NCI-H1105 treated with DMSO at 0.1 percent for 48 hours (cell line): ENCODE measurements at places on chromosomes 12 and 14.

- peak; percentile 59 for DNase-seq
Measured at GRCh38 chr12:24177889-24178288, 228.4 kb upstream of the SOX5 start.

DNA sequence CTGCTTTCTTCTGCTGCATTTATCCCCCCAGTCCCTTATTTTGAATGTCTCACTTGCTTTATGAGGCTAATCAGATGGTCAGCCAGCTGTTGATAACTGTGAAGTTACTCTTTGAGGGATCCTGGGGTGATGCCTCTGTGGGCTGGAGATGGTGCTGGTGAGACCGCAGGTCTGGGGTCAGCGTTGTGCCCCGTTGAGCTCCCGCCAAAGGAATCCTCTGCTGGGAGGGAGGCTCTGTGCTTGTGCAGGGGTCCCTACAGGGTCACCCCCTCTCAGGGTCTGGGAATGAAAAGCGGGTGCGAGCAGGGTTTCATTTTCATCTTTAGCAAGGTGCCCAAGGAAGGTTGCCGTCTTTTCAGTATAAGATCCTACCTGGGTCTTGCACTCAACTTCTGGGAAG, 161.2 kb upstream of the RTL1 start:
- no peak for DNase-seq

DNA sequence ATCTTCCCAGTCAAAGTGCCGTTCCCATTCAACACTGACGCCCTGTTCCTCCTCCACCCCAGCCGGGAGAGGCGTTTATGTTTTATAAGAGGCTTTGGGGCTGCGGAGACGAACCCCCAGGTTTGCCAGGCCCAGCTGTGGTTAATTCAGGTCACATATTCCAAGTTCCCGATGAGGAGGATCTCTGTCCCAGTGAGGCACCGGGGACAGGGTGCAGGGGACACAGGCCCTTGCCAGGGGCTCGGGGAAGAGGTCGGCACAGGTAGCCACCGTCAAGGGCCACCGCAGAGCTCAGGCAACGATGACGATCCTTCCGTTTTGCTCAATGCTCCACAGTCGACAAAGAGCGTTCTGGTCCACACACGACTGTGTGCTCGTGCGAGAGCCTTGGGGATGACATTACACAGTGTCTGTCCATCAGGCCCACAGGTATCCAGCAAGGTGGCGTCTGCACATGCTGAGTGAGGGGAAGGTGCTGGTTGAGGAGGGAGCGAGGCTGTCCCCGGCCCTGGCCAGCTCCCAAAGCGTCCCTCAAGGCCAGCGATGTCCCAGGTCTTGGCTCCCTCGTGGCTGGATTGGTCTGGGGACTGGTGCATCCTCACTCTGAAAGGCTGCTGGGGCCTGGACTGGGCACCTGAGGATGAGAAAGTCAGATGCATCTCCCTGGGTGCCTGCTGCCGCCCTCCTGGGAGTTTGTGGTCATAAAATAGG, 189.2 kb upstream of the C14orf180 start:
- no peak for DNase-seq

GRCh38 chr12:105676694-105677093, 346.2 kb downstream of the C12orf75 start:
- DNase-seq = no peak

DNA sequence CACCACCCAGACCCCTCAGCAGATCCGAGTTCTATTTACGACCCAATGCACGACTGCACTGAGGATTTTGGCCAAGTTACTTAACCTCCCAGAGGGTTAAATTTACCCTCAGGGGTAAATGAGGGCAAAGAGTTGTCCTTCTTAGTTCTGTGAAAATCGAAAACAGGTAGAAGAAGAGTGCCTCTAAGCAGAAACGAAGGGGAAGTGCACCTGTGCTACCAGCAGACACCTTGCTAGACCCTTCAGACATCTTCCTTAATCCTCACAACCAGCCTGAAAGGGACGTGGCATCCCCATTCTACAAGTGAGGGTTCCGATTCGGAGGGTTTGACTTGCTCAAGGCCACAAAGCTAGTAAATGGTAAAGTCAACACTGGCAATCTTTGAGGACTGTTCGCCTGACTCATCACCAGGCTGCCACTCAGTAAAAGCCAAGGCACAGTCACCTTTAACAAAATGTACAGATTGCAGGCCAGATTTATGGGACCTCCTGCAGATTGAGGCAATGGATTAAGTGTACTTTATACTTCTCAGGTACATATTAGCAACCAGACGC, 1.6 kb downstream of the GSG1 start:
- no peak for DNase-seq

DNA sequence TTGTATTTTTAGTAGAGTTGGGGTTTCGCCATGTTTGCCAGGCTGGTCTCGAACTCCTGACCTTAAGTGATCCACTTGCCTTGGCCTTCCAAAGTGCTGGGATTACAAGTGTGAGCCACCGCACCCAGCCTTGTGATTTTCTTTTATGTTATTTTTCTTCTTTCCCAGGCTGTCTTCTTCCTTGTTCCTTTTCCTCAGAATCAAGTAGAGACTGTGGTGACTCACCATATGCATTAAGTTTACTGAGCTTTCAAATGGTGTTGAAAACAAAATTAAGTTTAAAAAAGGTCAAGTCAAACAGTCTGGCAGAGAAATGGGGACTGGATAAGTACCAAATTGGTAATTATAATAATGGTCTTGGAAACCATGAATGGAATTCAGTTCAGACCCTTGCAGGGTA, 5.7 kb downstream of the ARPC3 start:
- DNase-seq = no peak

GRCh38 chr12:126163984-126164383, 1098.7 kb downstream of the AACS start:
- DNase-seq = no peak

DNA sequence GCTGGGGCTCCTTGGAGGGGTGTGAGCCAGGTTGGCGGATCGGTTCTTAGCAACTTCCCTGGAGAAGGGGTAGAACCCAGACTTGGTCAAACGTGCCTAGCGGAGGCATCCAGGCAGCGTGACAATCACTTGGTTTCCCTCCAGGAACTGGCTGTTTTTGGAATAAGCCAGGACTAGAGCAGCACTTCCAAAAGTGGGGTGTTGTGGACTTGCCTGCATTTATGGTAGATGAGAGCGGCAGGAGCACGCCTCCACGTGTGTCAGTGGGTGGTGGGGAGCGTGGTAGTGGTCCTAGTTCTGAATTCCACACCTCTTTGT, 2.8 kb downstream of the PRMT8 start:
- no peak for DNase-seq

- DNase-seq = no peak
Measured at GRCh38 chr12:45914090-45914489, 76.3 kb downstream of the SCAF11 start.

DNA sequence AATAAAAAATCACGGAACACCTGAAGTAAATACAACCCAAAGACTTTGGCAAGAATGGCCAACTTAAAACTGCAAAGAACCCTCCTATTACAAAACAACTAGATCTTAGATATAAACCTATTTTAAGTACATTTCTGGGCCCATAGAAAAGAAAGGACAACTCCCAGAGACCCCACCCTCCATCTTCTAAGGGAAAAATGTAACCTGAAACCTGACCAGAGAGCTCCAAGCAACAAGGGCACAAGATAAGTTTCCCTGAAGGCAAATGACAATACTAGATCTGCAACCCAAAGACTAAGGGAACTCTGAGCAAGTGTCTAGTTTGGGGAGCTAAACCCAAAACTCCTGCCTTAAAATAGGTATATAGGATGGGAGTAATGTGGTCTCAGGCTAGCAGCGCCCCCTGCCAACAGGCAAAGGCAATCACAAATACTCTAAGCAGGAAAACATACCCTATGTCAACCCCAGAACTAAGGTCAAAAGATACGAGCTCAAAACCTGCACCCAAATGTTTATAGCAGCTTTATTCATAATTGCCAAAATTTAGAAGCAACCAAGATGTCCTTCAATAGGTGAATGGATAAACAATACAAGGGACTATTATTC, 218.9 kb downstream of the ITPR2 start:
- DNase-seq = no peak

GRCh38 chr12:53676656-53677015, 753 bp upstream of the ATP5MC2 start:
- DNase-seq = no peak

DNA sequence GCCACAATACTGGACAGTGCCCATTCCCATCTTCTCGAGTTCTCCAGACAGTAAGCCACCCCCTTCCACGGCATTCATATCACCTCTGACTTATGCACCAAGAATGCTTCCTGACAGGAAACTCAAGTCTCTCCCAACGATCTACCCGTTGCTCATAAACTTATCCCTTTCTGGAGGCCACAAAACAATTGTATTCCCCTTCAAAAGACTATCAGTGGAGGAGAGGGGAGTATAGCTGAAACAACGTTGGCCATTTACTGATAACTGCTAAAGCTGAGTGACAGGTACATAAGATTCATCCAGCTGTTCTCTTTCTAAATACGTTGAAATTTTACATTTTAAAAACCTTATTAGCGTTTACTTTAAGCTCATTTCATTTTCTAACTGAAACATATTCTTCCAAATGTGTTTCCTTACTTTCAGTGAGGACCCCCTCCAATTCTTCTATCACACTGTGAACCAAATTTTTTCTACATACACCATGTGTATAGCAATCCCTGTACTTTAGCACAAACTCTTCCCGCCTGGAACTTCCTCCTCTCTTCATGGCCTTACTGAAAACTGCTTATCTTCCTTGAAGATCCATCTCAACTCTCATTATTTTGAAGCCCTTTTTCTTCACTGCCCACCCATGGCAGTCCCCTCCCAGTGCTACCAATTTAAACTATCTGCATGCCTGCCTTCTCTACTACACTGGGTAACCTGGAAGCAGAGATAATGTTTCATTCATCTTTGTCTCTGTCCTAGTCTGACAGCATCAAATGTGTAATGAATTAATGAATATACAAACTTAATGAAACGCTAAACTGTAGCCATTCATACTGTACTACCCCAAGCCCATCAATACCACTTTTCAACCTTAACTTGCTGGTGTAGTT, 28.8 kb downstream of the ATXN2 start:
- DNase-seq = no peak

GRCh38 chr12:13039328-13039956, 4.7 kb upstream of the FAM234B start:
- DNase-seq = peak; percentile 5

DNA sequence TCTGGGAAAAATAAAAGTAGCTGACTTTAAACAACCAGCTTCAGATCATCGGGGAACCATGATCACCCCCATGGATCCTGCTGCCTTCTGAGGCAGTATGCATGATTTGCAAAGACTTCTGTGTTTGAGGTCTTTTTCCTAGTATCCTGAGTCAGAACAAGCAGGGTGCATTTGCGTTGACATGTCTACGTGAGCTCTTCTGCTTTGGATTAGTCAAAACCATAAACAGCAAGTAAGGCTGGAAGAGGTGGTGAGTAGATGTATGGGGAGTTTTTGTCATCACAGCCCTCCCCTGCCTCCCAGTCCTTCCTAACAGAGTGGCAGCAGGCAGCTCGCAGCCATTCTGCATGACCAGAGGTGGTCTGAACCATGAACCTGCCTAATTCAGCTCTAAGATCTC, 24.1 kb downstream of the PLEKHG7 start:
- no peak for DNase-seq

DNA sequence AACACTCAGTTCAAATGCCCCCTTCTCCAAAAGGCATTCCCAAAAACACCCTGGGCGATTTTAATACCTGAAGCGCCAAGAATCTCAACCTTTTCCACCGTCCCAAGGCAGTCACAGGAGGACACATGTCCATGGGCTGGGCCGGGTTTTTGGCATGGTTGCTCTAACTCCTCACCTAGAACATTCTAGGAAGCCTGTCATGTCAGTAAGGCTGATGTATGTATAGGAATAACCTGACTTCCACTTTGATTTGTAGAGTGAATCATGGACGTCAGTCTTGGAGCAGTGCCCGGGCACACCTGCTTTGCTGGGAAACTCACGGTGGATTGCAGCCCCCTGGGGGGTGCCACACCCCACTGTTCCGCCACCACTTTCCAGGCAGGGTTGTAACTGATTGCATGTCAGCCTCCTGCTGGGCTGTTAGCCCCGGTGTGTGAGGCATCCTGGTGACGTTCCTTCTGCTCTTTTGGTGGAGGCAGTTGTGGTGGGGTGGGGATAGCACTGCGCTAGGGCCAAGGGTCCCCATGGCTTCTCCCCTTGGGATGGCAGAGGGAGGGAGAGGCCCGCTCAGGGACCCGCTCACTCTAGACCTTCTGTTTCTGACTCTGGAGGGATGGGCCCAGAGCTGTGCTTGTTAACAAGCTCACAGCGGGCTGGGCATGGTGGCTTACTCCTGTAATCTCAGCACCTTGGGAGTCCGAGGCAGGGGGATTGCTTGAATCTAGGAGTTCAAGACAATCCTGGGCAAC, 35.2 kb upstream of the FAM181A start:
- DNase-seq = no peak

GRCh38 chr14:74852922-74853530, 22.9 kb downstream of the PROX2 start:
- no peak for DNase-seq

GRCh38 chr12:71642264-71642663, 21.4 kb downstream of the ZFC3H1 start:
- no peak for DNase-seq

- DNase-seq = no peak
Measured at GRCh38 chr12:131764738-131765137, 53.8 kb downstream of the SFSWAP start.

GRCh38 chr12:106625976-106626375, 43.2 kb downstream of the RFX4 start:
- no peak for DNase-seq

DNA sequence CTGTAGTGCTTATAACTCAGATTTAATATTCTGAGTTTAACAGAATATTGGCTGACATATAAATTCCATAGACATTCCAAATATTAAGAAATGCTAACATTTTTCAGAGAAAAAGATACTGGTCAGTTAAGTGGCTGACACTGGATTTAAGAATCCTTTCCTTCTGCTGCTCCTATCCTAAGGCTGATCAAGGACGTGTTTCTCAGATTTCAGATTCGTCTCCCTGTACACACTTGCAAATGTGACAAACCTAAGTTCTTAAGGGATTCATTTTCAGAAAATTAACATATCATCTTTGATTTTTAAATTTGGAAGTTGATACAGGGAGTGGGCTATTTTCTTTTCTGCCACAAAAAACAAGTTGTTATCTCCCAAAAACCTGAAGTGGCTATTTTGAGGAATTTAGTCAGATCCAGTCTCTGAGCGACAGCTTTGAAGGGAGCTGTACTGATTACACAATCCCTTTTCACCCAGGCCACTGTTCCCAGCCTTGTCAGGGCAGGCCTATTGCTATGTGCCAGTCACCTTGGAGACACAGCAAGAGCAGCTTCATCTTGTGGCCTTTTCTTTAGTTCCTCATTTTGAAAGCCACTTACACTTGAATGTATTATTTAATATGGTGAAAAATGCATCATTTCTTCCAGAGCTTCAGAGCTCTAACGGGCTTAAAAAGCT, 370.6 kb downstream of the KCNH5 start:
- peak; percentile 2 for DNase-seq

DNA sequence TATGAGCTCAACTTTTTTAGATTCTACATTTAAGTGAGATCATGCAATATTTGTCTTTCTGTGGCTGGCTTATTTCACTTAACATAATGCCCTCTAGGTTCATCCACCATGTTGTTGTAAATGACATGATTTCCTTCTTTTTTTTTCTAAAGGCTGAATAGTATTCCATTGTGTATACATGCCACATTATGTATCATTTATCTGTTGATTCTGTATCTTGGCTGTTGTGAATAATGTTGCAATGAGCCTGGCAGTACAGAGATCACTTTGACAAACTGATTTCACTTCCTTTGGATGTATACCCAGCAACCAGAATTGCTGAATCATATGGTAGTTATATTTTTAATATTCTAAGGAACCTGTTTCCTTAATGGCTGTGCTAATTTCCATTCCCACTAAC, 19.1 kb downstream of the FBXW8 start:
- no peak for DNase-seq

GRCh38 chr12:8018666-8019581, 13.6 kb upstream of the FOXJ2 start:
- no peak for DNase-seq

- no peak for DNase-seq
Measured at GRCh38 chr12:130351326-130351725, 13.6 kb downstream of the PIWIL1 start.
